ENCODE measurements at places on chromosomes 6 and 20. TPM values are rescaled to one million over a fixed set of nuclear protein-coding genes. Genes with fewer than 3 reads are reported as not detected.
A peak's percentile ranks its signal among the peaks of the same experiment; 100 is the strongest.

Gene TRPC4AP
- total RNA-seq, result 82.2 TPM

DNA sequence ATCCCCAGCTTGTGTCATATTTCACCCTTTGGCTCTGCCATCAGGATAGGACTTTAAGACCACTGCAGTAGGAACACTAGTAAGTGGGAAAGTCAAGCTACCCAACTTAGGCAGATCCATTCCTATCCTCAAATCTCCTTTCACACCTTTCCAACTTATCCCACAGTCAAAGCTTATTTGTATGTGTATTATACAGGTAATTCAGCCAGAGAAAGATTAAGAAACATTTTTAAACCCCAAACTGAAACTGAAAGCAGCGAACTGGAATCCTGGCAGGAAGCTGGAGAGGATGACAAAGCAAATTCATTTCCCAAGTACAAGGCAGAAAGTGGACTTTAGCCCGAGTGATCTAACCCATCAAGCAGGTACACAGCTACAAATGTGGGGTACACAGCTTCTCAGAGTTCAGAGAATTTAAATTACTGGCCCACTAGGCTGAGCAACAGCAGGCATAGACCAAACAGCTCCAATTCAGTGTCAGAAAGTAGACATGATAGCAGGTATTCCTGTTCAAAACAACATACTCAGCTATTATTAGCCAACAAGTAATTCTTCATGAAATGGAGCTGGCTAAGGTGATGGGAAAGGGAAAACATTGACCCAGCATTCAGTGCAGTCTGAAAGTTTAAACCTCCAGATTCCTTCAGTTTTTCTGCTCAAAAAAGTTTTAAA is 39.1 kb downstream of the ILRUN start:
- DNase-seq, result peak; percentile 91

DNA sequence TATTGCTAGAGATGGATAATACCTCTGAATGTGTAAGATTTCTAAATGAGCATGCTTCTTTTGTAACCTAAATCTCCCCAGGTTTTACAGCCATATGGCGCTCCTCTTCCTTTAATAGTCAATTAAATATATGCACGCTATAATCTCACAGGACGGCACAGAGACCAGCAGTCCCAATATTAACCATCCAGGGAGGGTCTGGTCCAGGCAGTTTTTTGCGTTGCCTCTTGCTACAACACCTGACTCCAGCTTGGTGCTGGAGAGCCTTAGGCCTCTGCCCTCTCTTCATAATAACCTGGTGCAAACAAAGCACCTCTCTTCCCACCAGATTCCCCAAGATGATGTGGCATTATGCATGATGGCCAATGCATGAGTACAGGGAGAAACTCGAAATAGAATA is 183.4 kb downstream of the LY86 start:
- DNase-seq, result no peak

DNA sequence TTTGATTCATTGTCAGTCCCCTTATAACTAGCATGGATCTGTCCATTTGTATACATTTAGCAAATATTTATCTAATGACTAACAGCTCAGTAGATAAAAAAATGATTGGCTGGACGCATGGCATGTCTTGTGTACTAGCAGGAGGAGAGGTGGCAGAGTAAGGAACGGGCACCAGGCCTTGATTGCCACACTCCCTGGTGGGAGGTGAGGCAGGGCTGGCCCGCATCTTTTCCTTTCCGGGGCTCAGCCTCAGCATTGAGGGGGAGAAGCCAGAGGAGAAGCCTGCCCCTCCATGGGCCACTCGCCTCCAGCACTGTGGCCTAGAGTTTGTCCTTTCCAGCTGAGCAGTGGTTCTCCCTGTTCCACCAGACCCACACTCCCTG is 84.9 kb upstream of the TMEM181 start:
- DNase-seq, result no peak
